Stimulated activated CD8-positive, alpha-beta memory T cell treated with anti-CD3 and anti-CD28 coated beads, Interleukin-7, amount 100 ng/mL, for 4 hours (primary cell): ENCODE measurements at places on chromosomes 4 and X.
A peak's percentile ranks its signal among the peaks of the same experiment; 100 is the strongest.

DNA sequence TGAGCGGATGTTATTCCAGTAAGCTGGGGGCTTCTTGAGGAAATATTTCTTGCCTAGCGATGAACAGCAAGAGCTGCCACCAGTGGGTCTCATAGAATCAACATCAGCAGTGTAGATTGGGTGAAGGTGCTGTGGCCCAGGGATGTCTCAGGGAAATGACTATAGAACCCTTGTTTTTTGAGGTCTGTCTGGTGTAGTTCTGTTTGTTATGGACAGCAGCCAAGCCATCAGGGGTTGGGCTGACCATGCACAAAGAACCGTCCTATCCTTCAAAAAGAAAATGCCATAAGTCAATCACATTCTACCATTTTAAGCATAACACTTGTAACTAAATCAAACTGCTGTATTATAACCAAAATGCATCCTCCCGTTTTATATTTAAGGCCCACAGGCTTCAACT lies 17.3 kb upstream of the C1GALT1C1 start:
- no peak for DNase-seq

- DNase-seq = no peak
Measured at GRCh38 chrX:41384051-41384705, 50.2 kb downstream of the DDX3X start.

DNA sequence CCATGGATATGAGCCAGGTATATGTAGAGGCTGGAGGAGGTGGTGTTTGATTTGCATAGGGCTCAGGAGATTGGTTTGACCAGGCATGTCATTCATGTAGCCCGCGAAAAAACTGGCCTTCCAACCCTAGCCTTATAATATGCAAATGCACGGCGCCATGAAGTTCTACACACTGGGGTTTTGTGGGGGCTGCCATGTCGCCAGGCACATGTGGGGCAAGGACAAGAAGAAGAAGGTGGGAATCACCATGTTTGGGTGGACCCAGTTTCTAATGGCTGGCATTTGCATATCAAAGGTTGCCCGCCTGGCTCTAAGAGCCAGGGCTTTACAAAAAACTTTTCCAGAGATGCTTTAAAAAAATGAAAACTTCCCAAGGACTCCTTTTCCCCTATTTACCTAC lies 1251.0 kb downstream of the PCDH18 start:
- no peak for DNase-seq

- peak; percentile 2 for DNase-seq
Measured at GRCh38 chrX:135596495-135596894, 76.0 kb downstream of the INTS6L start.

GRCh38 chr4:86280246-86280645 lies 79.6 kb downstream of the MAPK10 start:
- no peak for DNase-seq

DNA sequence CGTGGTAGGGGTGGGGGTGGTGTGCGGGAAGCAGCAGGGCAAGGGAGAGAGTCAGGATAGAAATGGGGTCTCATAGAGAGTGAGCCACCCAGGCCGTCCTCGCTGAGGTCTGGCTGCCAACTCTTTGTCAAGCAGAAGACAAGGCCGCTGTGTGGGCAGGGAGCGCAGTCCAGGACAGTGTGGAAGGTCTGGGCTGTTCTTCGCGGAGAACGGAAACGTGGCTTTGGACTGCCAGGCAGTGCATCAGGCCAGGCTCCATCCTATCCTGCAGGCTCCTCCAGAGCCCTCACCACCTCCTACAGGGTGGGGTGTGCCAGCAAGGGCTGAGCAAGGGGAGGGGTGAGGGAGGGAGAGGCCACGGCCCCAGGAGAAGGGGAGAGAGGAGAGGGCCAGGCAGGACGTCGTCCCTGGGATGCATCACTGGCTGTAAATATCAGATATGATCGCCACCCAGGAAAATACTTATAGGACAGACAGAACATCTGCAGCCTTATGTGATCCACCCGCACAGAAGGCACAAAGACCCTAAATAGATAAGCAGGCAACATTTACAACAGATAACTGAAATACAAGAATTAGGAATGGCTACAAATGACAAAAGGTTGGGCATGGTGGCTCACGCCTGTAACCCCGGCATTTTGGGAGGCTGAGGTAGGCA lies 85.3 kb downstream of the ABLIM2 start:
- no peak for DNase-seq

- DNase-seq = no peak
Measured at GRCh38 chr4:118729287-118730286, 44.4 kb downstream of the METTL14 start.

DNA sequence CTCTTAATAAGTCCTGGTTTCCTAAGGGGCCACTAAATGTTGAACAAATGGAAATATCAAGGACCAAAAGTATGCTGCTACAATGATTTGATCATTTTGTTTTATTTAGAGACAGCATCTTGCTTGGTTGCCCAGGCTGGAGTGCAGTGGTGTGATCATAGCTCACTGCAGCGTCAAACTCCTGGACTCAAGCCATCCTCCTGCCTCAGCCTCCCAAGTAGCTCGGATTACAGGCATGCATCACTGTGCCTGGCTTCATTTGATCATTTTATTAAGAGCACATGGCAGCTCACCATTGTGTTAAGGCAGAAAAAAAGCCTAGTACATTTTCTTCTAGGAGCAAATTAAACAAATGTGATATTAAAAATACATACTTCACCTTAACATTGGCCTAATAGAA lies 52.7 kb downstream of the DCLK2 start:
- no peak for DNase-seq

- no peak for DNase-seq
Measured at GRCh38 chrX:10555846-10556245, 64.5 kb downstream of the MID1 start.

GRCh38 chr4:76009311-76009710 lies 2.0 kb upstream of the CXCL9 start:
- DNase-seq = no peak

DNA sequence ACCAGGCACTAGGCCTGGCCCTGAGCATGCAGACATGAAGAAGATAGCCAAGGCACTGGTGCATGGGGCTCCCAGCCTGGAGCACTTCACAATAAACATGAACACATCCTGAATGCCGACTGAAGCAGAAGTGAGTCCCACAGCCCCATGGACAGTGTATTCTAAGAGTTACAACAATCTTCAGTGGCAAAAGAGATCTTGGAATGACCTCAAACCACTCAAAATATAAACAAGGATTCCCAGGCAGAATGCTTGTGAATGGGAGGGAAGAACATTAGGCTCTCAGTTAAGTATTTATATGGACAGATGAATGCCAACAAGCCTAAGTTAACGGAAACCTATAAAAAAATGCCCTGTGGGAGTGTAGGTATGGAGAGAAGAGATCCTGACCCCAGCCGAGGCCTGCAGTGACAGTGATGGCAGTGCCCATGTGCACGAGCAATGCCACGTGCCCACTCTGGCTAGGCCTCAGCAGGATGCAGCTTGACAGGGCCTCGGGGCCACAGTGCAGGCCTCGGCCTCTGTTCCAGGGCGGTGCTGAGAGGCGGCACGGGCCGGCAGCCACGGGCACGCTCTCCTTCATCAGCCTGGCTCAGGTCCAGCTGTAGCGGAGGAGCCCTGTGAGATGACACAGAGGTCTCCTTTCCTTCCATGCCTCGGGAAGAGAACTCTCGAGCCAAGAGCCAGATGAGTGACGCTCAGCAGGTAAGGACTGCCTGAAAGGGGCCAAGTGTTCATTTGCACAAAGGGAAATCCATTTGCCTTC lies 49.2 kb downstream of the IRF2 start:
- DNase-seq = no peak
